ENCODE measurements at places on chromosomes 3 and 15. TPM values are rescaled to one million over a fixed set of nuclear protein-coding genes. Genes with fewer than 3 reads are reported as not detected.

Gene FAM174B
- 4.1 TPM for total RNA-seq

Gene SERPINI2
- not detected for total RNA-seq

Gene MUSTN1
- total RNA-seq: 13.8 TPM

Gene RMDN3
- total RNA-seq: 27.7 TPM

Gene LMAN1L
- total RNA-seq: not detected

Gene KCNH8
- not detected for total RNA-seq

Gene CPNE4
- not detected for total RNA-seq

Gene TEX55
- not detected for total RNA-seq

Gene FHIT
- 120 TPM for total RNA-seq

DNA sequence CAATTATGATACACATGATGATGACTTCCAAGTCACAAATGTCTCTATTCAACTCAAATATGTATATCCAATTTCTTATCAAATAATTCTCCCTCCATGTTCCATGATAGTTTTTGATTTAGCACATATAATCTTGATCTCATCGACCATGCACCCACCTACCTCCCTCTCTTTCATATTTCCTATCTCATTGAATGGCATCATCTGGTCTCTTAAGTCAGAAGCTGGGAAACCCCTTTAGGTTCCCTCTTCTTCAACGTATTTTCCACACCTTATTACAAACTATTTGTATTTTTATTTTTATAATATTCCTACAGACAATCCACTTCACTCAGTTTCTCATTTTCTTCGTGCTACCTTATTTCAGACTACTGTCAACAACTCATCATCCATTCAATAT, 56.9 kb upstream of the DPH6 start:
- DNase-seq: no peak

GRCh38 chr3:25430287-25430934, 2.3 kb downstream of the RARB start:
- DNase-seq: no peak

DNA sequence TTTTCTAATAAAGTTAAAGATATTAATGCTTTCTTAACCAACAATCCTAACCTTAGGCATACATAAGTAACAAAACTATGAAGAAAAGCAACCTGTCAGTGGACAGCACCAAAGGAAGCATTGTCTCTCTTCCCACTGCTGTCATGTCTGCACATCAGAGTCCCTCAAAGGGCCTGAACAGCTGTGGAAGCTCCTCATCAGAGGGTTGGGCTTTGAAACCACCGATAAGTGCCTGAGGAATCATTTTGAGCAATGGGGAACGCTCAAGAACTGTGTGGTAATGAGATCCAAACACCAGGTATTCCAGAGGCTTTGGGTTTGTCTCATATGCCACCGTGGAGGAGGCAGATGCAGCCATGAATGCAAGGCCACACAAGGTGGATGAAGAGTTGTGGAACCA, 182.5 kb downstream of the FMN1 start:
- no peak for DNase-seq

DNA sequence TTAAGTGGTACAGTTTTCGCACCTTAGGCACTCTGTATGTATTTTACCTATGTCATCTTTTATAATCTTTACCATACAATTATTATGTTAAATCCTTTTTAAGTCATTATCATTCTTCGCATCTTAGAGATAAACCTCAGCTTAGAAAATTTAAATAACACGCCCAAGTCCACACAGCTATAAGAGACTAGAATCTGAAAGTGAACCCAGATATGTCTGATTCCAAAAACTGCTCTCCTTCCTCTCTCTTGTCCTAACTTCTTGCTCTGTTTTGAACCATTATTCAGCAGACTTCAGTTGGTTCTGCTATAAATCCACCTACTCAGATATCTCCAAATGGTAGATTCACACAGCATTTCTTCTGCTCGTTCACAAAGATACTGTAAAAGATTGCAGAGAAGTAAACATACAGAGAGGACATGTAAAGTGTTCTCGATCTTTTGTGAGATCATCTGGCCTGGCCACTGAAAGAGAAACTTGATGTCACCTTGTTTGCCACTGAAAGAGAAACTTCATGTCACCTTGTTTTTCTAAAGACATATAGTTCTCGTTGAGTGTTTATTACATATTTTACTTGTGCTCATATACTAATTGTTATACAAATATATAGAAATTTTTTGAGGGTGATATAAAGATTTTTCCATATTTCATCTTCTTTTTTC, 533.2 kb downstream of the GRM7 start:
- DNase-seq: no peak

DNA sequence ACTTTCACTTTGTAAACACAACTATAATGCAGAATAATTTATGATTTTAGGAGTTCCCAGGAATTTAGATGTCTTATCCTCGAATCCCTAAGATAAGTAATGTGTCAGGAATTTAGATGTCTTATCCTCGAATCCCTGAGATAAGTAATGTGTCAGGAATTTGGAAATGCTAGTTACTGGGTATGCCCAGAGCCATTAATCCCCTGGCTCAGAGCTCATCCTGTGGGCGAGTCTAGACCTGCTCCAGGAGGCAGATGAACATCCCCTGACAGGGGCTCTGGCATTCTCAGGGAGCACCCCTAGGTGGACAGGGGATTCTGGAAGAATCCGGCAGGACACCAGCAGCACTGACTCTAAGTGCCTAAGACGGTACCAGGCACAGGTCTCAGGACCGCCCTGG, 163.3 kb downstream of the ARRDC4 start:
- no peak for DNase-seq

- no peak for DNase-seq
Measured at GRCh38 chr3:52679199-52679538, 6.5 kb downstream of the PBRM1 start.

- no peak for DNase-seq
Measured at GRCh38 chr3:59981377-59981776, 931.6 kb upstream of the CFAP20DC start.

GRCh38 chr3:118262800-118263402, 771.7 kb downstream of the IGSF11 start:
- DNase-seq: no peak

DNA sequence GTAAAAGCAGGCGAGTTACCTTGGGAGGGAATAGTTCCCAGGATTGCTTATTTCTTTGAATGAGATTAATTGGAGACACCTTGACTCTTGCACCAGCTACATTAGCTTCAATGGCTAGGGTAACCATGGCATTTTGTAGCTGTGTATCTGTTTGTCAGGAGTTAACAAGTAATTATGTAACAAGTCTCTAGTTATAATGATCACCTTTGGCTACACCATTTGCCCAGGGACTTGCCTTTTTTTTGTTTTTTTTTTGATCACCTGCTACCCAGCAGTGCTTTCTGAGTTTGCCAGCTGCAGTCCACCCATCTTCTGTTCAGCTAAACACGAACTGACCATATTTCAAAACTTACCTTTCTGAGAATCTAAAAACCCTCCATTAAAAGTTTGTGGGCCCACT, 2.2 kb downstream of the MED12L start:
- no peak for DNase-seq

DNA sequence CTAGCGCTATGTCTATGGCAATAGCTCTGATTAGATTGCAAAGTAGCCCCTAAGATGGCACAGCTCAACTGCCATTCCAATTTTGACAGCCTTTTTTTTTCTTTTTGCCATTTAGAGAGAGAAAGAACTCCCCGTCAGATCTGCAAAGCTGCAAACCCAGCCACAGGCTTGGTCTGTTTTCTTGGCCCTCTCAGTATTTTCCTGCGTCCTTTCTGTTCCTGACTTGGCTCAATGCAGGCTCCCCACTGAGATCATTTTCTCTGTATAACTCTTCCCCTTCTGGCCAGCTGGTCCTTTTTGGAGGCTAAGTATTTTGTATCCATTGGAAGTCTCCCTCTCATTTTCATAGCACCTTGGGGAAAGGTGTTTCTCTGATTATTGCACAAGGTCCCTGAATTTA, 386.7 kb downstream of the UNC13C start:
- DNase-seq: no peak

DNA sequence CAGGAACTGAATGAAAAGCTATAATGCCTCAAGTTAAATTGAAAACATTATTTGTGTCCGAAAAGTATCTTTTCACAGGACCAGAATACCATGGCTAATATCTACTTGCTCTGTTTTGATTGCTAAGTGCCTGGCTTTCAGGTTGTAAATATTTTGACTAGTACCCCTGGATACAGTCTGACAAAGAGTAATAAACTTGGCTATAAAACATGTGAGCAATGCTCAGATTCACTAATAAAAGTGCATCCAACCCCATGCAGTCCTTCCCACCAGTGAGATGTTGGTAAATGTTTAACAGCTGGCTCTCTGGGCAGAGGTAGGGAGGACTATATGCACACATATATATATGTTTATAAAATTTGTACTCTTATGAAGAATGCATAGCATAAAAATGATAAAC, 281.8 kb upstream of the TGFBR2 start:
- no peak for DNase-seq

DNA sequence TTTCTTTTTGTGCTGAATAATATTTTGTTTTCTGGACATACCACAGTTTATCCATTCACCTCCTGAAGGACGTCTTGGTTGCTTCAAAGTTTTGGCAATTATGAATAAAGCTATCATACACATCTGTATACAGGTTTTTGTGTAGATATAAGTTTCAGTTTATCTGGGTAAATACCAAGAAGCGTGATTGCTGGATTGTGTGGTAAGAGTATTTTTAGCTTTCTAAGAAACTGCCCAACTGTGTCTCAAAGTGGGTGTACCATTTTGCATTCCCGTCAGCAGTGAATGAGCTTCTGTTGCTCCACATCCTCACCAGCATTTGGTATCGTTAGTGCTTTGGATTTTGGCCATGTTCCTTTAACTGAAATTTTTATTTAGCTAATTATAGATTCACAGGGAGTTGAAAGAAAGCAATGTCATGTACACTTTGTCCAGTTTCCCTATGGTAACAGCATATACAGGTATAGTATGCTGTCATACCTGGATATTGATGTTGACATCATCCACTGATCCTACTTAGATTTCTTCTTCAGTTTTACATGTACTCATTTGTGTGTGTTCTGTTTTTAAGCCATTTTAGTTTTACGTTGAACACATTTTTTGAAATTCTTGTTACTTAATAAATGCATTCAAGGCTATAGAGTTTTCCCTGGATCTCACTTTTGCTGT, 11.9 kb downstream of the ARID3B start:
- no peak for DNase-seq

DNA sequence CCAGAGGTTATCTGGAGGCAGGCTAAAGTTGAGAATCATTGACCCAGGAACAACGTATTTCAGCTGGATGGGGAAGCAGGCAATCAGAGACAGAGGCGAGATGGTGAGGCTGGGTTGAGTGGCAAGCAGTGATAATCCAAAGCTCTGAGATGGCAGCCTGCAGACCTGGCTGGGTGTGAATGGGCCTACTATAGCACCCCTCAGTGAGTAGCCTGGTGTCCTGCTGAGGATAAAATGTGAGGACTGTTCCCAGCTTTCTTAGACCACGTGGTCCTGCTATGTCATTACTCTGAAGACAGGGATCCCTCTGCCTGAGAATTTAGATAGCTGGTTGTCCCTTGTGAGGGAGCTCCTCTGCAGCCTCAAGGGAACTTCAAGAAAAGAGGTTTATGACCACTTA, 141.5 kb downstream of the ARPP21 start:
- no peak for DNase-seq

DNA sequence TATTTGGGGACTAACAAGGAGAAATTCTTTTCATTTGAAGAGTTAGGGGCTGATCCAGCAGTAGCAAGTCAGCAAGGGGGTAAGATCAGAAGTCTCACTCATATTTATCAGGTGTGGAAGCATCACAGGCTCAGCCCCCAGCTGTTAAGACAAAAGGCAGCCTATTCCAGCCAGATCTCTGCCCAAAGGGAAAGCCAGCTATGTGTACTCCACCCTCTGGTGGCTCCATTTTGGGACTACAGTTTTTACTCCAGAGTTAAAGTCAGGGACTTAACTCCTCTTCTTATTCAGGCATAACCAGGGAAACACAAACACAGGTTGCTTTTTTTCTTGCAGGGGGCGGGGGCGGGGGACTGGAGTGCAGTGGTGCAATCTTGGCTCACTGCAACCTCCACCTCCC, 19.2 kb downstream of the UBP1 start:
- DNase-seq: no peak

GRCh38 chr15:70358871-70359647, 261.3 kb upstream of the TLE3 start:
- no peak for DNase-seq

GRCh38 chr15:37100109-37100965, at the start of gene MEIS2:
Gene MEIS2, minus strand, starts transcription at chr15:37100549. Its CDS starts 1,083 bp downstream, at chr15:37099466.
- peak; percentile 50 for DNase-seq

- DNase-seq: no peak
Measured at GRCh38 chr3:30233913-30234646, 372.3 kb upstream of the TGFBR2 start.

GRCh38 chr3:141419946-141420345, 51.6 kb downstream of the ZBTB38 start:
- no peak for DNase-seq

Data from CD4-positive, CD25-positive, alpha-beta regulatory T cell (primary cell).